ENCODE measurements at places on chromosomes 11 and 22. TPM values are rescaled to one million over a fixed set of nuclear protein-coding genes. Genes with fewer than 3 reads are reported as not detected.

DNA sequence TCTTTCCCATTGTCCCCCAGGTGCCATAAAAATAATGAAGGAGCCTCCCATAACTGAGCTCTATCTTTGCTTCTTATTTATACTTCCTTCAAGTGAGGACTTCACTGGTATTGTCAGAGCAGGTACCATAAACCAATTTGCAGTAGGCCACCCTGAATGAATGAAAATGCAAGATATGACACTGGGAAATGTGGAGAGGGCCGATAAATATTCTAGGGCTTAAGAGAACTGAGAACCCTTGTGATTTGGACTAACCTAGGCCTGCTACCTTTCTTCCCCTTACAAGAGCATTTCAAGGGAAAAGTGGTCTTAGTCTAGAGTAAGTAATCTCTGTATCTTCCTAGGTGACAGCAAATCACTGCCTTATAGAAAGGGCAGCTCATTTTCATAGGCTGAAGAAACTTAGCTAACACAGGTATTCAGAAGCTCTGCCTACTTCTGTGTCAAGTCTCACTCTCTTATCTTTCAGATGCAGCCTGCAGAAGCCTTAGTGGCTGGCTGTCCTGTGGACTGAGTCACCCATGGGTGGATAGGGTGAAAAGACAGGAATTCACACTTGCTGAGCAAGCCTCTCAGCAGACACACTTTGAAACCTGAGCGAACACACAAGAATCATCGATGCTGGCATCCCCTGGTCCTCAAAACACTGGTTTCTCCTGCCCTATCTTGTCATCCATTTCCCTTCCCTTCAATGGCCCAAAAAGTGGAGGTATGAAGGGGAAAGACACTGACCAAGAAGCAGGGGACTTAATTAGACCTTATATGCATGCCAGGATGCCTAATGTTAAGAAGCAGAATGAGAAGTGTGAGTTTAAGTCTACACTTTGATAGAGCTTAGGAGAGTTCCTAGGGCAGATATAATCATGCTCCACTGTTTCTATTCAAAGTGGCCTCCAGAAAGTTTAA lies 15.2 kb downstream of the NRIP3 start:
- no peaks in the 10 kb centered on the region for H3K36me3 ChIP-seq
- H3K4me3 ChIP-seq, result no peak overlapping the region
- DNase-seq, result no peak
- H3K27ac ChIP-seq, result no peak overlapping the region
- no peaks in the 10 kb centered on the region for H3K27me3 ChIP-seq

DNA sequence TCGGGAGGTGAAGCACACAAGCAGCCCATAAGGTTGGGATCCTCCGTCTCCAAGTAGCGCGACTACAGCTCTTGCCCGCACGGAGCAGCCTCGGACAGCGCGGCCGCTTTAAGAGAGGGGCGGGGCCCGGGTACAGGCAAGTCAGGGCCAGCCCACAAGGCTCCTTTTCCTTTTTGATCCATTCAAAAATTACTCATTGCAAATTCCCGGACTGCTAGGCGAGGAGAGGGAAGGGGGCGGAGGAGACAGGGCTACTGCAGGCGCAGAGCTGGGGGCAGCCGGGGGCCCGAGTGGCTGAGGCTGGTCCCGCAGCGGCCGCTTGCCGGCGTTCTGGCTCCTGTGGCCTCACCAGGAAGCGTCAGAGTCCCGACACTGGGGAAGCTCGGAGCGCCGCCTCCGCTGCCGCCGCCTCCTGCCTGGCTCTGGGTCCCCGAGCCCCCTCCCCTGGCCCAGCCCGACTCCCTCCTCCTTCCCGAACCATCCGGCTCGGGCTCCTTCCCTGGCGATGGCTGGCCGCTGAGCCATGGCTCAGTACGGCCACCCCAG lies at the start of gene UBASH3B:
Gene UBASH3B, plus strand, starts transcription at position 196 of the 546 bp plus-strand sequence. Its CDS starts 328 bp downstream, at position 524.
- H3K27me3 ChIP-seq, result no peaks in the 10 kb centered on the region
- H3K27ac ChIP-seq, result peak within 1 kb of the TSS; percentile 64
- peak within 1 kb of the TSS; percentile 77 for H3K4me3 ChIP-seq
- H3K4me1 ChIP-seq, result peaks cover 5% of the 10 kb centered on the region
- DNase-seq, result peak; percentile 90

DNA sequence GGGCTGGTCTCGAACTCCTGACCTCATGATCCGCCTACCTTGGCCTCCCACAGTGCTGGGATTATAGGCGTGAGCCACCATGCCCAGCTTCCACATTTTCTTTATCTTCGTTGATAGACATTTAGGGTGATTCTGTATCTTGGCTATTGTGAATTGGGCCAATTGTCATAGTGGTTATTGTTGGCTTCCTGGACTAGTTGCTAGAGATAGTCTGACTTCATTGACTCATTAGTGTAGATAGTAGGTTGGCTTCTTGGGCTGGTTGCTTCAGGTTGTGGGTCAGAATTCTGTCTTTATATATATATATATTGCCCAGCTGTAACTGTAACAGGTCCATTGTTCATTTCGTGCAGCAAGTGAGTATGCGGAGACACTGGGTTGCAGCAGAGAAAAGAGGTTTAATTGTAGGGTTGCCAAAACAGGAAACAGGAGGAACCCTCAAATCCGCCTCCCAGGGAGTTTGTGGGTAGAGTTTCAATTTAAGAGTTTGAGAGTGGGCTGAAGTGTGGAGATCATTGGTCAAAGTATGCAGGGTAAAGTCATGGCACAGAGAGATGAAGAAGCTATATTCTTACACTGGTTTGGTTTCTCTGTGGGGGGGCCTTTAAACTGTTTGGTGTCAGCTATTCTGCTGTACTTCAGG lies 22.0 kb downstream of the ATG13 start:
- no peak overlapping the region for H3K4me3 ChIP-seq
- no peaks in the 10 kb centered on the region for H3K27me3 ChIP-seq
- H3K4me1 ChIP-seq, result no peaks in the 10 kb centered on the region
- H3K27ac ChIP-seq, result no peak overlapping the region
- no peak for DNase-seq

DNA sequence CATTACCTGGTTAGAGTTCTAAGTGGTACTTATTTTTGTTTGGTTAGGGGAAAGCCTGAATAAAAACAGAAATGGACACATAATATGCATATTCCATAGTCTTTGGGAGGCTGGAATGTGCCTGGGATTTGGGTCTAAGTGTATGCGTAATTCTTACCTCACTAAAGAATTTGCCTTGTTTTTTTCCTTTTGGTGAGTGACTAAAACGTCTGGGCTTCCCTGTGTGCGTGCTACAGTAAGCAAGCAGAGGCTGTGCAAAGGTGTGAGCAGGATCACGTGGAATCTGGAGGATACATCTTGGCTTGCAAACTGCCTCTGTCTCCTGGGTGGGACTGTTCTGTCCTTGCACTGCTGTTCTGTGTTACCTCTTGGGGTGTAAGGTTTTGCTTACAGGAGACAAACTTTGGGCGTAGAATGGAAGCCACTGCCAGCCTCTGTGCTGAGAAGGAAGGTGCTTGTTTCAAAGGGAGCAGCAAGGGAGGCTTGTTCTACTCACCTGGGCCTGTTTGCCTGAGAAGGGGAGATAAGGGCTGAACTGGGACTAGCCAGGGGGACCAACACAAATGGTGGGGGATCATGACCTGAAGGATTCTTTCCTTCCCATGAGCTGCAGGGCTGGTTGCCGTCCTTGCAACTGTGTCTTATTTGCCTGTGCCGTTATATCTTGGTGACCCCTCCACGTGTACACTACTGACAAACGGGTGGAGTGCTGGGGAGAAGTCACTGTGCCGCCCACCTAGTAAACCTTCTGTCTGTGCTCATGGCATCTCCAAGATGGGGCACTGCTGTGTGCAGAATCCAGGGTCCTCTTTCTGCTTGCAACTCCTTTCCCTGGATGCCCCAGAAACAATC lies 4.5 kb downstream of the NEAT1 start:
- peak overlapping the region; percentile 99 for H3K27ac ChIP-seq
- H3K4me1 ChIP-seq, result peaks cover 33% of the 10 kb centered on the region
- peaks cover 10% of the 10 kb centered on the region for H3K27me3 ChIP-seq
- DNase-seq, result peak; percentile 68
- H3K36me3 ChIP-seq, result peaks cover 100% of the 10 kb centered on the region
- peak overlapping the region; percentile 98 for H3K4me3 ChIP-seq

PATE4 gene
- not detected for total RNA-seq

Measured in MCF 10A (cell line).